ENCODE measurements at places on chromosomes 3 and 15.

- DNase-seq = no peak
Measured at GRCh38 chr3:177333533-177334520, 136.5 kb upstream of the TBL1XR1 start.

DNA sequence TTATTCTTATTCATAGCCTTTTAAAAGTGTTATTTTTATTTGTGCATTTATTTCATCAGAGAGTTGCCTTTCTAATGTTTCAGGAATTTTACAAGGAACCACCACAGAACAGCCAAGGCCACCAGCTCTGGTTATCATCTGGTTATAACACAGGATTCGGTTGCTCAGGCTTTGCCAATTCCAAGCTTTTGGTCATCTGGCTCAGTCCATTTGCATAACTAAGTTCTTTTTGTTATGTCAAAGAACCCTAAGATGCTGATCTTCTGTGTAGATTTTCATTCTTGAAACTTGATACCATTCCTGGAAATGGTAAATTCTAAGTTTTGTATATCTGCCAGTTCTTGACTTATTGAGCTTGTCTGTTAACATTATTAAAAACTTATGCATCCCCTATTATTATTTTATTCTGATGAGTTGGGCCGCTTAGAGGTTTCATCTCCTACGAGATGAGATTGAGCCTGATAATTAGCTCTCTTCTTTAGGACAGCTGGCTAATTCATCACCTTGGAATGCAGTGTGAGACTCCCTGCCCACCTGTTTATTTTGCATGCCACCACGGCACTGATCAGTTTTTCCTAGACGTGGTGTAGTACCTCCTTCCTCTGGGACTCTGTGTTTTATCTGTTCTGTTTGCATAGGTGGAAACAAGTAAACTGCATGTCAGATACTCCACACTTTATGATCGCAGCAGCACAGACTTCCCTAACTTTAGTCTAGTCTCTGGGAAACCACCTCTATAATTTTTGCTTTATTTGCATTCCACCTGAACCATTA, 264.8 kb downstream of the SLCO3A1 start:
- DNase-seq = no peak

DNA sequence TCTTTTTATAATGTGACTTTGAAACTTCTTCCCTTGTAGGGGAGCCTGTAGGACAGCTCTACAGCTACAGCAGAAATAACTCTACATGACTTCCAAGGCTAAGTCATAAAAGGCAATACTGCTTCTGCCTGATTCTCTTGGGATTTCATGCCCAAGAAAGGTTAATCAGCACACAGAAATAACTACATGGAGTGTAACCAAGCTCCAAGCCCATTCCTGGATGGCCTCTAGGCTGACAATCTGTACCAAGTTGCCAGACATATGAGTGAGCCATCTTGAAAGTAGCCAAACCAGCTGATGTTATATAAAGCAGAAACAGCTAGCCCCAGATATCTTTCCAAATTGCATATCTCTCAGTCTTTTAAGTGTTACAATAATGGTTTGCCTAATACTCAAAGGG, 75.8 kb upstream of the OSTN start:
- no peak for DNase-seq

- no peak for DNase-seq
Measured at GRCh38 chr15:30923429-30923828, 19.7 kb downstream of the FAN1 start.

DNA sequence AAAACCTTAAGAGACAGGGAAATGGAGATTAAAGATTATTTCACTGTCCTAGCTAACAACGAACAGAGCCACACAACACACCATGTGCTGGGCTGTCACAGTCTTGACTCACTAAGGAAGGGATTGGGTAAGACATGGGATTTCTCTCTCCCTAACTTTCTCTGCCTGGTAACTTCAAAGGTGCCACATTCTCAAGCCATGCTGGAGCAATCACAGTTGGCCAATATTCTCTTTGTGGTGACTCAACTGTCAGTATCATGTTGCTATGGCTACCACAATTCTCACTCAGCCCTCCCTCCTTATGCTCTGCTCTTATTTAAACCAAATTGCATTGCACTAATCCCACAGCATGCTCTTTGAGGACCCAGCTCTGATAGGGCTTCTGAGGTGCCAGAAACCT, 74.0 kb downstream of the OXNAD1 start:
- DNase-seq = no peak

GRCh38 chr3:76383781-76384180, 598.4 kb upstream of the ZNF717 start:
- DNase-seq = no peak

GRCh38 chr15:60375306-60375705, 22.5 kb downstream of the ANXA2 start:
- DNase-seq = no peak

DNA sequence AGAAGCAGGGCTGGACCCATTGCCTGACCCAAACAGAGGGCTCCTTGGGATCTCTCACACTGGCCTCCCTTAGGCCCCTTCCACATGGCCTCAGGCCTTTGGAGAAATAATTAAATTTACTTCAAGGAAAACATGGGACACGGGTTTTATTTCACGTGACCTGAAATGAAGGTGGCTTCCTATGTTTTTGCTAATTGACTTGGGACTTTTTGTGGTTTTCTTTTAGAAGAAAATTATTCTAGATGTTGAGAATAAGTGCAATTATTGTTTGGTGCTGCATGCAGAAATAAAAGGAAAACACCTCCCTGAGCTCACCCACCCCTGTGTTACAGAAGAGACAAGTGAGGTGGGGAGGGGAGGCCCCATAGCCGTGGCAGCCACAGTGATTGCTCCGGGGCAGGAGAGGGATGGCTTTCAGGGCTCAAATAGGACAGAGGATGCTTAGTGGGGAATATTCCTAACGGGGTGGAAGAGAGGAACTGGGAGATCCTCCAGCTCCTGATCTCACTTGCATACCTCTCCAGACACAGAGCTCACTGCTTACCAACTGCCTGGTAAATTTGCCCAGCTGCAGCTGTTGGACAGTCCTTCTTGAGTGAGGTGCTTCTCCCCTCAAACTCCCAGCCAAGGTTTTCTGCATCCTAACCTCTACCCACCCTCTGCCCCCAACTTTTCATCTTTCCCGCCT, 29.2 kb upstream of the RPL29 start:
- DNase-seq = no peak

- no peak for DNase-seq
Measured at GRCh38 chr3:12782172-12782815, 14.2 kb upstream of the CAND2 start.

- DNase-seq = no peak
Measured at GRCh38 chr15:63488398-63488960, 15.9 kb upstream of the USP3 start.
